ENCODE measurements at places on chromosomes 4 and X.

DNA sequence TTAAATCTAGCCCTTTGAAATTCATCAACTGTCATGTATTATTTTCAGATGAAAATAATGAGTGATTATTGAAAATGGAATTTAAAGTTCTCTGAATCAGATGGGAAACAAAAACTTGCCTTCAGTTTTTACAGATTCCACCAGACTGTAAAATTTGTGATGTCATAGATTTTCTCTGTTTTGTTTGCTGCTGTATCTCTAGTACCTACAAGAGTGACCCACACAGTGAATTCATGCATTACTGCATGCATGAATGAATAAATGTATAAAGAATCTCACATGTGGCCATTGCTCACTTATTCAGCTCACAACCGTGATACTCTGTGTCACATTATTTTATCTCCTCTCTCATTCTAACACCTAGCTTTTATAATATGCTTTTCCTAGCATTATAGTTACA lies 532.2 kb upstream of the AGA start:
- no peak for DNase-seq

GRCh38 chr4:94561249-94562024 lies 109.7 kb downstream of the PDLIM5 start:
- no peak for DNase-seq

DNA sequence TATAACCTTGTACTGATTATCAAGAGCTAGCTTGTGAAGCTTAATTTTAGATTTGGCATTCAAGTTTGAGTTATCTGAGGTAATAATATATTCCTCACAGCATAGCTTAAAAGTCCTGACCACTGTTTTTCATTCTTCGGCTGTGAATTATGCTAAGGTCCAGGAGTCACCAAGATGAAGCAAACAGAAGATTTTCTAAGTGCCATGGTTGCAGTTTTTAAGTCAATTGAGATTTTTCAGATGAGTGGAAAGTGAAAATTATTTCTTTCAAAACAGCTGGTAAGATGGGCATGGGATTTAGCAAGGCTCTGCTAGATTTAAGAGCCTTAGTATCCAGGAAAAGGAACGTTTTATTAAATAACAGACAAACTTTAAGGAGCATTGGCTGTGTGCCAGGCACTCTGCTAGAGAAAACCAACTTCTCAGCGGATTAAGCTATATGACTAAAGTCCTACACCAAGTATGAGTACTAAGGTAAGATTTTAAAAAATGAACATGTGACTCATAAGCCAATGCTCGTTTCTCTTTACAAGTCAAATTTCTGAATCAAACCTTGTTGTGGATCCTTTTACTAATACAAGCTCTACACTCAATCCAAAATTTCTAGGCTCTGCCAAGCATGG lies 149.9 kb upstream of the IL15 start:
- peak; percentile 90 for DNase-seq

DNA sequence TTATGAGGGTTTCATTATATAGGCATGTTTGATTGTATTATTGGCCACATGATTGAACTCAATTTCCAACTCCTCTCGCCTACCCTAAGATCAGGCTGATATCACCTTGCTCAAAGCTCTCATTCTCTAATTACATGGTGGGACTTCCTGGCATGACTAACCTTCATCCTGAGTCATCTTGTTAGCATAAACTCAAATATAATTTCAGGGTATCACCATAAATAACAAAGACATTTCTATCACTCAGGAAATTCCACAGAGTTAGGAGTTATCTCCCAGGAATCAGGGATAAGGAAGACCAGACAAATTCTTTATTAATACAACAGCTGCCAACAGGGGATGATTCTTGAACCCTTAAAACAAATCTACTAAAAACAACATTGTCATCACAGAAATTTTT lies 90.7 kb downstream of the NDST3 start:
- DNase-seq = no peak

DNA sequence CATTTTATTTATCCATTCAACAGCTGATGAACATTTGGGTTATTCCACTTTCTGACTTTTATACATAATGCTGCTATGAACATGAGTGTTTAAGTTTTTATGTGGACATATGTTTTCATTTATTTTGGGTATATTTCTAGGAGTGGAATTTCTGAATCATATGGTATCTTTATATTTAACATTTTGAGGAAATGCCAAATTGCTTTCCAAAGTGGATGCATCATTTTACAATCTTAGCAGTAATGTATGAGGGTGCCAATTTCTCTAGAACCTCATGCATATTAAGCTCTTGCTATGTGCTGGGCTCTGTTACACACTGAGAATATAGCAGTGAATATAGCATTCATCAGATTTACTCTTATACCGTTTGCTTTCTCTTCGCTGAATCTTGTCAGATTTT lies 983.7 kb downstream of the STIM2 start:
- DNase-seq = no peak

DNA sequence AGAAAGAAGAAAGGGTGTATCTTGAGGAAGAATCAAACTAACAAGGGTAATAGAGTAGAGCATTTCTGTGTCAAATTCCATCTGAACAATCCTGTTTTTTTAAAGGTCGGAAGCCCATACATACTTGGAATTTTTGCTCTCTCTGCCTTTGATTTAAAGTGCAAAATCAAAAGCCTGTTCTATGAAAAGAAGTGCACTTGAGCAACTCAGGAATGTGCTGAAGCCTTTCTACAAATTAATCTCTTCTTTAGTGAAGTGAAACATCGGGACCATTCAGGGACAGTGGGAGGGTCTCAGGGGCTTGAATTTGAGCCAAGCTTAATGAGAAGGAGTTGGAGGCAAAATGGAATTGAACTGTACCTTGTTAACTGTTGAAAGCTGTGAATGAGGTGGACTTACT lies 1008.5 kb upstream of the LCORL start:
- DNase-seq = no peak

- peak; percentile 13 for DNase-seq
These were observed 185.9 kb downstream of the GABRB1 start for GRCh38 chr4:47217291-47217690.

DNA sequence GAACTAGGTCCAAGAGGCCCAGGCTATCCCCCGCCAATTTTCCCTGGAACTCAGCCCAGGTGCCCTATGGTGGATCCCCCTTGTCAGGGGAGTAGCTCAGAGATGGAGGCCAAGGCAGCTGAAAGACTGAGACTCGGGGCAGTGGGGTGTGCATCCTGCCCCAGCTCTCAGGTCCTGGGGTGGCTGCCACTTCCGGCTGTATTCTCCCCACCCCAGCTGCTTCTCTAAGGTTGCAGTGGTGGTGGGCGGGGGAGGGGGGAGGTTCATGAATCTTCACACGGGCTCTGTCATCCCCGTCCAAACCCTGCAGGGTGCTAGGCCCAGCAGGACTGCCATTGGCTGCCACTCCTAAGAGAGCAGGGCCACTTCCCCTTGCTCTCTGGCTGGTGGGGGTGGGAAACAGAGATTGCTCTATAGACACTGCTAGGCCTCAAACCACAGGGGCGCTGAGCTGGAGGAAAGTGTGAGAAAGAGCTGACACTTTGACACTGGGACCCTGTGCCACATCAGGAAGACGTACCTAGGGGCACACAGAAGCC lies 1.5 kb downstream of the SASH3 start:
- DNase-seq = no peak

DNA sequence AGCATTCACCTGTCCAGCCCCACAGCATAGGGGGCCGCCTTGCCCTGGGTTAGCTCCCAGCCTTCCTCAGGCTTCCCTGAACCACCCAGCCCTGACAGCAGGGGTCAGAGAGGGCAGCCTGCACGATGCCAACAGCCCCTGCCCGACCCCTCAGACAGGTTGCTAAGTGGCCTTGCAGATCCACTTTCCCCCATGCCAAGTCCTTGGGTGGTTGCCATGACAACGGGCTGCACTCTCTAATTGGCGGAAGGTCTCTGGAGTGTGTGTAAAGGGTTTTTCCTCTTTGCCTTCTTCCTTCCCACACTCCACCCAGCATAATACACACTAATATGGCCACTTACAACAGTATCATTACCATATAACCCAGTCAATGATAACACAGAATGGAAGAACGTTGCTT lies 99.6 kb upstream of the AFAP1 start:
- DNase-seq = no peak

GRCh38 chr4:104073229-104073628 lies 353.4 kb upstream of the TACR3 start:
- no peak for DNase-seq

GRCh38 chrX:97563531-97564133 lies 679.9 kb downstream of the RPA4 start:
- peak; percentile 15 for DNase-seq

DNA sequence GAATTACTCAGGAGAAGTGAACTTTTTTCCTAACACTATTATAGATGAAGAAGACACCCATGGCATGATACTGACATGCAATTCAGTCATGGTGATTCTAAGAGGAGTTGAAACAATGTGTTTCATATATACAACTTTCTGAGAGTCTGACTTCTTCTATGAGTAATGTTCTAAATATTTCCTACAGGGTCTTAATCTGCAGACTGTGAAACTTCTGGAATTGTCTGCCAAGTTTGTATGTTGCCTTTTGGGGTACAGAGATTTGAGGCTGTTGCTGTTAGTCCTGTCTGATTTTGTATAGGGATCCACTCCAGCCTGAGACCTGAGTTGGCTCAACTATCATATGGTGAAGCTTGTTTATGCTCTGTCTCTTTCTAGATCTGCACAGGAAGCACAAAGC lies 160.6 kb upstream of the GATB start:
- no peak for DNase-seq

- no peak for DNase-seq
These were observed 315.1 kb upstream of the RASGEF1B start for GRCh38 chr4:81786766-81787165.

DNA sequence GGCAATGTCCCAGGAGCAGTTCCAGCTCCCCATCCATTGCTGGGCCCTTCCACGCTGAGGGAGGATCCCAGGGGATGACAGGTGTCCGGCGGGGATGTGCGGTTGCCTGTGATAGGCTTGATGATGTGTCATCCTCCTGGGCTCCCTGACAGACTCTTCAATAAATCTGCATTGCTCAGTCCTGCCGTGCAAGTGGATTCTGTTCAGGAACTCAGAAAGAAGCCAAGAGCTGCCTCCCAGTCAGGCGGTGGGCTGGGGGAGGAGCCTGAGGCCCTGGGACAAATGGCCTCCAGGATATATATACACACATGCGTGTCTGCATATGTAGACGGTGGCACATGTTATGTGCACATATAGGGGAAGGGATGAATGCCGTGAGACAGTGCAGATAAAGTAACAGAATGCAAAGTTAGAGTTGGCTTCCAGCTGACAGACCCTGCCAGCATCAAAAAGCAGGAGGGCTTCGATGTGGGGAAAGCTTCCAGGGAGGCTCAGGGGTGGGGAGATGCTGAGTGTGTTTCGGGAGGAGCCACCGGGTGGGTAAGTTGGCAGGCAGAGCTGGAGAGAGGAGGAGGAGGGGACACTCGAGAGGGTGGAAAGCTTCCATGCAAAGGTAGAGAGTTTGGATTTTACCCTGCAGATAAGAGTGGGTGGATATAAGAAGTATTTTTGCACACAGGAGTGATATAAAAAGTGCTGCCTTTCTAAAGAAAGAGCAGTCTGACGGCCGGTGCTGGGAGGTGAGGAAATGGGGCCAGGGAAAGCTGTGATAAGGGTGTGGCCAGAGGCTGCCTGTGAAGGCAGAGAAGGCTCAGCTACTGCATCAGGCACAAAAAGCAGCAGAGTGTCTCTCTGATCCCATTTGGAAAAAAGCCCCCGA lies 28.5 kb upstream of the CRMP1 start:
- no peak for DNase-seq

DNA sequence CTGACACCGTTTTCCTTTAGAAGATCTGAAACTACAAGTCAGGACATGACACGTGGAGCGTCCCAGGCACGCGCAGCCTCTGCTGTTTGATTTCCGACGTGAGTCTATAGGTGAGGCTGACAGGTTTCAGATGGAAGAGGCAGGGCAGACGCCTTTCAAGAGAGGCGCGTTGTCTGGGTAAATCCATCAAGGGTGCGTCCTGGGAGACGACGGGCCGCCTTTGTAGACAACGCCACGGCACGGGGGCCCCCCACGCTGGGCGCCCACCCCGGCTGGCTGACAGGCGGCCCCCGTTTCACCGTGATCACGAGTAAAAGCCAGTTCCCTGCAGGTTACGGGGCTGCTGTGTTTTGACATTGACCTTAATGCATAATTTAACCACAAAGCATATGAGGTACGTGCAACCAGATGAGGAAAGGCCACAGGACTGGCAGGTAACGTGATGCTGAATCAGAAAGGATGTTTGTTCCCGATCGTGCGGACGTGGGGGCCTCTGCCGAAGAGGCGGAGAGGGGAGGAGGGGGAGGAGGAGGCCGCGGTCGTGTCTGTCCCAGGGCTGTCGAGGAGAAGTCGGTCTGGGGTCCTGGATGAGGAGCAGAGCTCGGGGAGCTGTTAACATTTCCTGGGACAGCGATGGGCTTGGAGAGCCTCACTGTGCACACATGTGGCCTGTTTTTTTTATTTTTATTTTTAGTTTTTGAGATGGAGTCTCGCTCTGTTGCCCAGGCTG lies 51.1 kb upstream of the PPP2R3B start:
- DNase-seq = peak; percentile 51

- no peak for DNase-seq
These were observed 116.4 kb downstream of the PPP3CA start for GRCh38 chr4:101230801-101231426.

DNA sequence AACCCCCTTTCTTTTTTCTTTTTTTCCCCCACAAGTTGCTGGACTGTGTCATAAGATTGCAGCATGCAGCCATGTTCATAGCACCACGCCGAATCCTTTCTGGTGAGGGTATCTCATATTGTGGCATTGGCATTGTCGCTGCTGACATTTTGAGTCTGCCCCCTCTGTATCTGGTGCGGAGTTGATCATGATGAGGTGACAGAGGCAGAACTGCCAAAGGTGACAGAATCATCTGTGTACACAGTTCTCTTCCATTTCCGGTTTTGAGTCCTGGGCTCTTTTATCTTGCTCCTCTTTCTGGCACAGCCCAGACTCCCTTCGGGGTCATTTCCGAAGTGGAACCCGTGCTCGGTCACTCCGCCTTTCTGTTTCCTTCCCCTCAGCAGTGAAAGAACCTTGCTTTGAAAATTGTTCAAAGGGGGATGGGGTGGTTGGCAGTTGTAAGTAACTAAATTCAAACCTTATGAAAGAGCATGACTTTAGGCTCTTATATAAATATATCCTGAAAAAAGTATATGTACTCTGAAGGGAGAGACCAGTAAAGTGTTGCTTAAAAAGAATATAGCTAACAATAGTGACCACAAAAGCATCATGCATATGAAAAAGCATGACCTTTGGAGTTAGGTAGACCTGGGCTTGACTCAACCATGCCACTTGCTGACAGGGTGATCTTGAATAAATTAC lies 55.0 kb upstream of the BMP2K start:
- no peak for DNase-seq

GRCh38 chr4:155405059-155405458 lies 28.3 kb upstream of the MAP9 start:
- DNase-seq = peak; percentile 1

- no peak for DNase-seq
These were observed 53.8 kb downstream of the NFKB1 start for GRCh38 chr4:102554992-102555391.

- no peak for DNase-seq
These were observed 42.4 kb upstream of the GLRA3 start for GRCh38 chr4:174871407-174871806.
